ENCODE measurements at places on chromosomes 4 and X.

- no peak for DNase-seq
Observed at GRCh38 chrX:100586747-100587146, 2.0 kb downstream of the TNMD start.

- DNase-seq = no peak
Observed at GRCh38 chrX:123263747-123264146, 79.7 kb downstream of the GRIA3 start.

GRCh38 chr4:43843501-43843900, 605.1 kb downstream of the KCTD8 start:
- no peak for DNase-seq

- DNase-seq = no peak
Observed at GRCh38 chrX:45554736-45555135, 354.1 kb upstream of the DIPK2B start.

Measured in CD14-positive monocyte (primary cell).